ENCODE measurements at places on chromosomes 1 and 21.

DNA sequence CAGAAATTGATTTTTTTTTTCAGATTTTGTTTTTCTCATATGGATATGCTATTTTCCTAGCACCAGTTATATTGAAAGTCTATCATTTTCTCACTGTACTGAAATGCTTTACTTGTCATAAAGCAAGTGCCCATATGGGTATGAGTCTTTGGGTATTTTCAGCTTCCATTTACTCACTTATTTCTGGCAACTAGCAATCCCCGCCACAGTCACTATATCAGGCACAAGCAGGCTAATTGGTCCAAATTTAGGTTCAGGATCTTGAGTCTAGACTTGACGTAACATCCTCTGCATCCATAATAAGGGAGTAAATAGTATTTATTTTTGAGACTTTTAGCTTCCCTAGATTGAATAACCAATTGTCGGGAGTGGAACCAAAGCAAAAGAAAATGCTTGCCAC lies 2.1 kb downstream of the OR10X1 start:
- no peak for DNase-seq

GRCh38 chr1:25145775-25146393 lies 86.4 kb downstream of the SYF2 start:
- DNase-seq: no peak

DNA sequence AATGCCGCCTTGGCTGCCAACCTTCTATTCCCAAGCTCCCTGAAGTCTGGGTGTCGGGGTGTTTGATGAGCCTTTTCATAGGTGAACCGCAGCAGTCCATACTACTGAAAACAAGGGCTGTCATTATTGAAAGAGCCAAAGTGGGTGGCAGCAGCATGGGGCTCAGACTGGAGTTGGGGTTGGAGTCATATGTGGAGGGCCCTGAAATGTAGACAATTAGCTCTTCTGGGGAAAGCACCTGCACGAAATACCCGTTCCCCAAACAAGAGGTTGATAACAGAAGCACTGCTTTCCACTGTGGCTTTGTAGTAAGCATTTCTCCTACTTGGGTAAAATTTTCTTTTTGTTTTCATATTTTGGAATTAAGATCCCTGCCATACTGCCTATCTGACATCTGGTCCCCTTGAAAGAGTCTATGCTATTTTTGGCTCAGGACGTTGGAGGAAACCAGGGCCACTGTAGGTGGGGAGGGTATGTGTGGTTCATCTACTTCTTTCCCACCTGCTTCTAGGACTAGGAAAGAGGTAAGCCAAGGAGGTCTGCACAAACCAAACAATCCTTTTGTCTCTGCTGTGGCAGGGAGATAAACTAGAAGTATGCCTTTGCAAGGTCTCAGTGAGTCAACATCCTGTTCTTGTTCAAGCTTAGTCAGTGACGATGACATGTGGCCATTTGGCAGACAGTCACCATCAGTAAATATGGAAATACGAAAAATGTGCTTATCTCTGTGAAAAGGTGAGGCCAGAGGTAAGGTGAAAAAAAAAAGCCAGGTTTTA lies 197.0 kb upstream of the UBE2U start:
- peak; percentile 99 for DNase-seq

DNA sequence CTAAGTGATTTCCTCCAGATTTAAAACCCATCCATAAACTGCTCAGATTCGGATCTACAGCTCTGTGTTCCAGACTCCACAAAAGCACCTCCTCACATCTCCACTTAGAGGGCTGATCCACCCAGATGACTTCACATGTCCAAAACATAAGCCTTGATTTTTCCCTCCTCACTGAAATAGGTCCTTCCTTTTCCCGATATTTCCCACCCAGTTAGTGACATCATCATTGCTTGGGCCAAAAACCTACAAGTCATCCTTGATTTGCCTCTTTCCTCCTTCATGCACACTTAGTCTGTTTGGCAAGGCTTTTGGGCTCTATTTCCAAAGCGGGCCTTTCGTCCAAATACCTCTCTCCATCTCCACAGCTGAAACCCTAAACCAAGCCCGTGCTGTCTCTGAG lies 32.3 kb downstream of the CCDC185 start:
- DNase-seq: no peak

DNA sequence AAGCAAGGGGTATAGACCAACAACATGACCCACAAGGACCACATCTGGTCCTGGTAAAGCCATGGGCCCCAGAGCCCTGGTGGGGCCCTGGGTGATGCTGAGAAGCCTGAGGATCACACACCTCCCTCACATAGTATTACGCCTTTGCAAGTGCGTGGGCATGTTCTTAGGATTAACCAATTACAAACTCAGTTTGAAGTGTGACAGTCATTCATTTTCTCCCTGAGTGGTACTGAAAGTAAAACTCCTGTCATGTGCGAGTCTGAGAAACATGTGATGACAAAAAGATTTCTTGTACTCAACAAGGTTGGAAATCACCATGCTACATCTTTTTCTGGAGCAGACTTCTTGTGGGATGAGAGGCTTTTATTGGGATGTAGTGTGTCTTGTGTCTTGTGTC lies 315.3 kb upstream of the DUSP10 start:
- no peak for DNase-seq

DNA sequence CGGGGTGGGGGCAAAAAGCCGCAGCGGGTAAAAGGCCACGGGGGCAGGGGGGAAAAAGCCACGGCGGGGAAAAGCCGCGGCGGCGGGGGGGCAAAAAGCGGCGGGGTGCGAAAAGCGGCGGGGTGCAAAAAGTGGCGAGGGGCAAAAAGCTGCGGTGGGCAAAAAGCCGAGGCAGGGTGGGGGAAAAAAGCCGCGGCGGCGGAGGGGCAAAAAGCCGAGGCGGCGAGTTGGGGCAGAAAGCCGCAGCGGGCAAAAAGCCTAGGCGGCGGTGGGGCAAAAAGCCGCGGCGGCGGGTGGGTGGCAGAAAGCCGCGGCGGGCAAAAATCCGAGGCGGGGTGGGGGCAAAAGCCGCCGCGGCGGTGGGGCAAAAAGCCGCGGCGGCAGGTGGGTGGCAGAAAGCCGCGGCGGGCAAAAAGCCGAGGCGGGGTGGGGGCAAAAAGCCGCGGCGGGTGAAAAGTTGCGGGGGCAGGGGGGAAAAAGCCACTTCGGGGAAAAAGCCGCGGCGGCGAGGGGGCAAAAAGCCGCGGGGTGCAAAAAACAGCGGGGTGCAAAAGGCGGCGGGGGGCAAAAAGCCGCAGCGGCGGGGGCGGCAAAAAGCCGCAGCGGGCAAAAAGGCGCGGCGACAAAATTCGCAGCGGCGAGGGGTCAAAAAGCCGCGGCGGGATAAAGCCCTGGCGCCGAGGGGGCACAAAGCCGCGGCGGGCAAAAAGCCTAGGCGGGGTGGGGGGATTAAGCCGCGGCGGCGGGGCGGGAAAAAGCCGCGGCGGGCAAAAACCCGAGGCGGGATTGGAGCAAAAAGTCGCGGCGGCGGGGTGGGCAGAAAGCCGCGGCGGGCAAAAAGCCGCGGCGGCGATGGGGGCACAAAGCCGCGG lies 3901.2 kb downstream of the SRGAP2C start:
- DNase-seq: no peak

GRCh38 chr1:58884706-58885661 lies 101.1 kb upstream of the JUN start:
- peak; percentile 99 for DNase-seq

DNA sequence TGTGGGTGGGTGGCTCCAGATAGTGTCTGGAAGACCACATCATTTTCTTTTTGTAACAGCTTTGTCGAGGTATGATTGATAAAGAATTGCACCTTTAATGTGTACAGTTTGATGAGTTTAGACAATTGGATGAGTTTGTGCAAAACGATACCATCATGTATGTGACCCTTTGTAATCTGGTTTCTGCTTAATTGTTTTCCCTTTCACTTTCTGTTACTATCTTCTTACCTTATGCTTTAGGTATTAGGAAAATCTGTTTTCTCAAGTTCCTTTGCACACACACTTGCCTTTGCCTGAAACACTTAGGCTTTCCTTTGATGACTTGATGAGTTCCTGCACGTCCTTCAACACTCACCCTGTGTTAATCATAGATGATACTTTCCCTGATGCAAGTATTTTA lies 6.8 kb downstream of the OR10Z1 start:
- no peak for DNase-seq

DNA sequence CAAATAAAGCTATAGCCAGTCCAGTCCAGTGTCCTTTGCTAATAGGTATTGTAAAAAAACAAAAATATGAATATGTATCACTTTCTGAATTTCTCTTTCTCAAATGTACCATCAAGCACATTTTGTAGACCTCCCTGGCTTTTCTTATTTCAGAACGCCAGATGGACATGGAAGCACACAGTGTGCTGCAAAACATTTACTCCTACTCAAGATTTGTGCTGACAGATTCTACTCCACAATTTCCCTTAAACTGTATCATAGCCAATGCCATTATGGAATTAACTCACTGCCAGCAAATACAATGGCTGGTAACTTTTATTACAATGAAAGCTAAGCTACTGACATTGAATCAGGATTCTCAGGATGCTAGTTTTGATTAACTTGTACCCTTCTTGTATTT lies 30.8 kb upstream of the PLPPR4 start:
- no peak for DNase-seq

GRCh38 chr1:88284066-88284465 lies 400.0 kb upstream of the PKN2 start:
- DNase-seq: no peak
